ENCODE measurements at places on chromosomes 1 and 21.

- ATAC-seq, result no peak
Measured at GRCh38 chr1:41427916-41428737, 56.4 kb downstream of the EDN2 start.

- no peak for ATAC-seq
Measured at GRCh38 chr1:151461694-151462093, 2.4 kb upstream of the POGZ start.

DNA sequence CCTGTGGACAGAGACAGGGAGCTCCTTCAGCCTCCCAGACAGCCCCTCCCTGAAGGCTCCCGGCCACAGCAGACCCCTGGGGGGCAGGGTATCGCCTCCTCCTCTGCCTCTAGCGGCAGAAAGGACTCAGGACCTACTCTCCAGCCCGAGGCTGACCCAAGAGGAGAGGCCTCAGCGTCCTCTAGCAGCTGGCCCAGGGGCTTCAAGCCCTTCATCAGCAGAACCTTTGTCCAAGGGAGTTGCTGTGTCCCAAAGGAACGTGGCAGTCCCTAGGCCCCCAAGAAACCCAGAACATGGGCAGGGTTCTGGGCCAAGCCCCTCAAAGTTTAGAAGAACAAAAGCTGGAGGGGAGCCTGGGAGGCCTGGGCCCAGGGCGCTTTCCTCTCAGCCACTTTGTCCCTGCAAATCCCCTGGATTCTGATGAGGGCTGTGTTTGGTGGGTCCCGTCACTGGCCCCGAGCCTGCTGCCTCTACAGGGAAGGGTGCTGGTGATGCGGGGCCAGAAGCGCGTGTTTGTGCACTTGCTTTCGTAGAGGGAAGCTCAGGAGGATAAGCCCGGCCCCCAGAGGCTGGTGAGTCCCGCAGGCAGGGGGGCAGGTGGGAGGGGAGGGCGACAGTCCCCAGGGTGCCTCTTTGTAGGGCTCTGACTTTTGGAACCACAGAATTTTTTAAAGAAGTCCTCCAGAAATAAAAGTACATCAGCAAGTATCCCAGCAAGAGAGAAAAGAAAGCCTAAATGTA, 13.3 kb downstream of the ITGB2 start:
- ATAC-seq, result peak; percentile 45

DNA sequence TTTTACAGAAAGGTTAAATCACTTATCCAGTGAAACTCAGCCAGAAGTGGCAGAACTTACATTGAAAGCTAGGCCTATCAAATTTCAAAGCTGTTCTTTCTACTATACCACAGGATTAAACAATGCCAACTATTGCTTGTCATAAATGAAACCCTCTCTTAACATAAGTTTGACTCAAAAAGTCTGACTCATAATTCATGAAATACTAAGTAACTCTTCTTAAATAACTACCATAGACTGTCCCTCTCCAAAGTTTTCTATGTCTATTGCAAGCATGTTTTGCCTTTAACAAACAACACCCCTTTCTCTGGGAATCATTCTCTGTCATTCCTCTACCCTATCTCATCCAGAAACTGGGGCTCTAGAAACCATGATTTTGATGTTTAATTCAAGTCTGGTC, 109.5 kb upstream of the UBE2U start:
- no peak for ATAC-seq

GRCh38 chr1:58786184-58786926, 2.5 kb upstream of the JUN start:
- ATAC-seq, result no peak
